Stimulated activated CD8-positive, alpha-beta memory T cell treated with anti-CD3 and anti-CD28 coated beads, Interleukin-4, amount 100 ng/mL, for 24 hours (primary cell): ENCODE measurements at places on chromosomes 6 and 20.

DNA sequence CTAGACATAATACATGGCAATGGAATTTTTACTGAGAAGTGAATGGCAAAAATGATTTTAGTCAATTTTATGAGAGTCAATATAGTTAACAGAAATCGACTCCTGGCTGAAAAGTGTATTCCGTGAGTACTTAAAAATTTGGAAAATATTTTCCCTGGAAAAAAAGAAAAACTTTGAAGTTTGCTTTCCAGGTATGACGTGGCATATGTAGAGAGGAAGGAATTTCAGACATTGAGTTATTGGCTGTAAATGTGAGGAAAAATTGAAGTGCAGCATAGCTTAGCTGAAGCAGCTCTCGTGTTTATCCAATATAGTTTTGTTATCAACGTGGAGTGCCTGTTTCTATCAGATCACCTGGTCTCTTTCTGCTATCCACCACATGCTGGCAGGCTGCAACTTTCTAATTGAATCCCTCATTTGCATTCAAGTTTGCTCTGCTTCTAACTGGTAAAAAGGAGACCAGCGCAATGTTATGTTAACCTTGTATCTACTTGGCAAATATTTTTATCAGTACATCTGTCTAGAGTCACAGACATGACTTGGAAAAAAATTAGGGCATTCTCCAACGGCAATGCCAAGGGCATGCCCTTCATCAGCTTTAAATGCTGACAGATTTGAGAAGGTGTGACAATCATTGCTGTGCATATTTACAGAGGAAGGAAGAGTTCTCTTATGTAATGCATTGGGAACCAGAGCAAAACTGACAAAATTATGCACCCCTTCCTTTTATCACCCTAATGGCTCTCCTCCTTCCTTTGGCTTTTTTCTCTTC is 1102.8 kb upstream of the FLRT3 start:
- no peak for DNase-seq

GRCh38 chr6:129606664-129607063 is 103.3 kb downstream of the ARHGAP18 start:
- DNase-seq: no peak

GRCh38 chr20:25076731-25077609 is 5.0 kb downstream of the VSX1 start:
- DNase-seq: no peak

- no peak for DNase-seq
These were observed 75.1 kb downstream of the EDN3 start for GRCh38 chr20:59375541-59375940.

GRCh38 chr6:162863821-162864220 is 136.0 kb downstream of the PACRG start:
- no peak for DNase-seq

DNA sequence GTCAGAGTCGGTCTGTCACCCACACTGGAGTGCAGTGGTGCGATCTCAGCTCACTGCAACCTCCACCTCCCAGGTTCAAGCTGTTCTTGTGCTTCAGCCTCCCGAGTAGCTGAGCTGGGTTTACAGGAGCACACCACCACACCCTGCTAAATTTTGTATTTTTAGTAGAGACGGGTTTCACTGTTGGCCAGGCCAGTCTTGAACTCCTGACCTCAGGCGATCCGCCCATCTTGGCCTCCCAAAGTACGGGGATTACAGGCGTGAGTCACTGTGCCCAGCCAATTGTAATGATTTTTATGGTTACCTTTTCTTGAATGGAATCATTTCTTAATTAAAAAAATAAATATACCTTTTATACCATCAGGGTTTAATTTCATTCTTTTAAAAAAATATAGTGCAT is 105.7 kb downstream of the MTHFD1L start:
- DNase-seq: no peak

GRCh38 chr20:58719971-58720371 is 27.4 kb downstream of the NPEPL1 start:
- DNase-seq: no peak

- DNase-seq: no peak
These were observed 20.5 kb downstream of the TGM2 start for GRCh38 chr20:38144598-38144973.

GRCh38 chr6:6148192-6148815 is 141.6 kb upstream of the NRN1 start:
- no peak for DNase-seq

GRCh38 chr20:33082546-33082945 is 3.1 kb downstream of the BPIFB4 start:
- no peak for DNase-seq

GRCh38 chr20:38085026-38085425 is 51.5 kb downstream of the RPRD1B start:
- no peak for DNase-seq

GRCh38 chr6:148064406-148065134 is 278.1 kb upstream of the SASH1 start:
- DNase-seq: no peak

- DNase-seq: no peak
These were observed 30.2 kb upstream of the IL17A start for GRCh38 chr6:52155791-52156576.

DNA sequence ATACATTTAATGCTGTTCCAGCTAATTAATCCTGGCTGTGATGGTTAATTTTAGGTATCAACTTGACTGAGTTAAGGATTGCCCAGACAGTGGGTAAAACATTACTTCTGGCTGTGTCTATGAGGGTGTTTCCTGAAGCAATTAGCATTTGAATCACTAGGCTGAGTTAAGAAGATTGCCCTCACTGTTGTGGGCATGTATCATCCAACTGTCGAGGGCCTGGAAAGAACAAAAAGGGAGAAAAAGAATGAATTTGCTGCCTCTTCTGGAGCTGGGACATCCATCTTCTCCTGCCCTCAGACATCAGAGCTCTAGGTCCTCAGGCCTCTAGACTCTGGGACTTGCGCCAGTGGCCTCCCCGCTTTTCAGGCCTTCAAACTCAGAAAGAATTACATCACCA is 34.3 kb downstream of the SDHAF4 start:
- DNase-seq: no peak

- no peak for DNase-seq
These were observed 44.9 kb downstream of the SNAP25 start for GRCh38 chr20:10263385-10264165.

DNA sequence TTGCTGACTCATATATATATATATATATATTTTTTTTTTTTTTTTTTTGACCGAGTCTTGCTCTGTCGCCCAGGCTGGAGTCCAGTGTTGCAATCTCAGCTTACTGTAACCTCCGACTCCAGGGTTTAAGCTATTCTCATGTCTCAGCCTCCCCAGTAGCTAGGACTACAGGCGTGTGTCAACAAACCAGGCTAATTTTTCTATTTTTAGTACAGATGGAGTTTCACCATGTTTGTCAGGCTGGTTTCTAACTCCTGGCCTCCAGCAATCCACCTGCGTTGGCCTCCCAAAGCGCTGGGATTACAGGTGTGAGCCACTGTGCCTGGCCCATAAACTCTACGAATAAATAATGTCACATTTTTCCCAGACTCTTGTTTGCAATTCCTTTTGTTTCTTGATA is 4.8 kb downstream of the LRP11 start:
- no peak for DNase-seq

- DNase-seq: no peak
These were observed 245.4 kb upstream of the SOX4 start for GRCh38 chr6:21348146-21348503.

GRCh38 chr6:168439794-168440450 is 1.1 kb upstream of the SMOC2 start:
- no peak for DNase-seq

DNA sequence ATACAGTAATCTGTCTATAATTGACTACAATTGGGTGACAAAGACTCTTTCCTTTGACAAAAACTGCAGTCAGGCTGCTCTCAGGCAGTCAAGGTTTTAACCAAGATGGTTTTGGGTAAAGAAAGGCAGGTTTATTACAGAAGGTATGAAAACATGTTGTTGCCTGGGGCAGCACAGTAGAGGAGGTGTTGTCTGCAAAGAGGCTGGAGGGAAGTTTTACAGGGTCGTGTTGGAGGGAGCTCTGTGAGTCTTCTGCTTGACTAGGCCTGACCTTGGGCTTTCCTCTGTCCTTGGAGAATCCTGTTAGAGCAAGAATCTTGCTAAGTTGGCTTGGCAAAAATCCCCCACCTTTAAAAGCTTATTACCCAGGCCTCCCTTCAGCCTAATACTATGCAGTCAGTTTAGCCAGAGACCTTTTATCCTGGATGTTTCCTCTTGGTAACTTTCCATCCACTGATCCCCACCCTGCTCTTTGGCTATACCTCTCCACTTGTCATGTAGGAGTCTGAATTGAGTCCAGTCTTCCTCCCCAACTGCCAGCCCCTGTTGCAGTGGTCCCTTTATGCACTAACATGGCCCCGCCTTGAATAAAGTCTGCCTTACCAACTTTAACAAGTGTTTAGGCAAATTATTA is 143.0 kb upstream of the SLC22A16 start:
- DNase-seq: no peak

GRCh38 chr20:45090481-45090880 is 10.4 kb downstream of the KCNS1 start:
- DNase-seq: no peak

DNA sequence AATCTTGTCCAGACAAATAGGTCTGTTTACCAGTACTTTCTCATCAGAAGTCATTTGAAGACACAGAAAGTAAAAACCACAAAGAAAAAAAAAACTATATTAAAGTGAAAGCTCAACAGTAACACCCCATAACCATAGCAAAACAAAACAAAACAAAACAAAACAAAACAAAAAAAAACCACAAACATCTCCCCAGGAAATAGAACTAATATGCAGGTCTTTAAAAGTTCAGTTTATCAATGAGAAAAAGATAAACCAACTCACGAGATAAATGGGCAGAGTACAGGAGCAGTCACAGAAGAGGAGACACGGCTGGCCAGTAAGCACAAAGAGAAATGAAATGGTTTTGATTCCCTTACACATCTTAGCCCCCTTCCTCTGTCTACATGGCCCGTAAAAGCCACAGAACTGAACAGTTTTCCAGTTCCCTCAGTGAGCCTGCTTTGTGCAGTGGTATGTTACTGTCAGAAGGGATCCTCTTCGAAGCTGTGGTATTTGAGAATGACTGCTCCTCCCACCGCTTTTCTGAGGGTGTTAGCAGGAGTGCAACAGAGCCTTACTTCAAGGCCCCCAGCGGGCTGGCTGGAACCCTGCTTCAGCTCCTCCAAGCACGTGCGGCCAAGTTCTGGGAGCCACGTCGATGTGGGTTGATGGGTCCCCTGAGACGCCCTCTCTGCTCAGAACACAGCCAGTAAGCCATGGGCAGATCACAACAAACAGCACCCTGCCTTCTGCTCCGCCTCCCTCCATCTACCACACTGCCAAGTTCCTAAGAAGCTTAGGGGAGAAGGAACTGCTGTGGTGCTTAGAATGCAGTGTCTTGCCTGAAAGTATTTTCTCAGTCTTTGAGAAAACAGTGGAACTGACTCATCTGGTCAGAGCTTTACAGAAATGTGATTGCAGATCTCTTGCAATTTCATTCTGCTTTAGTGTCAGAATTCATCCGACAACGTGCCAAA is 14.0 kb downstream of the UST start:
- peak; percentile 40 for DNase-seq

DNA sequence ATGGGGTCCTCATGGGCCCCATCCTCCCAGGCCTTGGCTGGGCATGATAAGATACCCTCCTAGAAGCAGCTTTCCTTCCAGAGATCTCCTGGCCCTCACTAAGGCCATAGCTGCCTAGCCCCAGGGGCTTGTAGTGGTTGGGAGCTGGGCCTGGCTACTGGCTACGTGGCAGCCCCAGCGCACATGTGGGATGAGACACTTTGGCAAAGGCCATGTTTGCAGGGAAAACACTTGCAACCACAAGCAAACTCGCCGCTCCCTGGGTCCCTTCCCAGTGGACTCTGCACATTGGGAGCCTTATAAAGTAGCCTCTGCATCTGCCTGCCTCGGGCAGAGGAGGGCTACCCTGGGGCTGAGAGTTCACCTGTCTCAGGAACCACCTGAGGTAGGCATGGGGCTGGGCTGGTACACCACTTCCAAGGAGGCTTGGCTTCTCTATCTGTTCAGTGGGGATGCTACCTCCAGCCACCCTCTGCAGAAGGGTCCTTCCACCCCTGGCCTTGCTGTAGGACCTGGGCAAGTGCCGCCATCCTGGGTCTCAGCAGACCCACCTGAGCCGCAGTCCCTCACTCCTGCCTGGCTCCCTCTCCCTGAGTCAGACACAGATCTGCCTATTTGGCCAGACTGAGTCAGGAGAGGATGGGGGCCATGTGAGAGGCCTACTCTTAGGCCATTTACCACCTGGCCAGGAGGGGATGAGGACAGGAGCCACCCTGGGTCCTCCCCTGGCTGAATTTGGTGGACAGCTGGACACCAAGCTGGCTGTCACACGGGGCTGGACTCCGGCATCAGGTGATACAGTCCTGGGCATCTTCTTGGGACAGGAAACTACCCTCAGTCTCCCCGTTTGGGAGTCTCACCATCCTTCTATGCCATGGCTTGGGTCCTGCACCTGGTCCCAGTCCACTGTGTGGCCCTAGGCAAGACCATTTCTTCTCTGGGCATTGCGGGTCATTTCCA is at the start of gene BPIFB2:
TSS of gene BPIFB2 (plus strand) at position 329 of the 960 bp plus-strand sequence. CDS start 871 bp downstream, outside the sequence.
- DNase-seq: no peak

DNA sequence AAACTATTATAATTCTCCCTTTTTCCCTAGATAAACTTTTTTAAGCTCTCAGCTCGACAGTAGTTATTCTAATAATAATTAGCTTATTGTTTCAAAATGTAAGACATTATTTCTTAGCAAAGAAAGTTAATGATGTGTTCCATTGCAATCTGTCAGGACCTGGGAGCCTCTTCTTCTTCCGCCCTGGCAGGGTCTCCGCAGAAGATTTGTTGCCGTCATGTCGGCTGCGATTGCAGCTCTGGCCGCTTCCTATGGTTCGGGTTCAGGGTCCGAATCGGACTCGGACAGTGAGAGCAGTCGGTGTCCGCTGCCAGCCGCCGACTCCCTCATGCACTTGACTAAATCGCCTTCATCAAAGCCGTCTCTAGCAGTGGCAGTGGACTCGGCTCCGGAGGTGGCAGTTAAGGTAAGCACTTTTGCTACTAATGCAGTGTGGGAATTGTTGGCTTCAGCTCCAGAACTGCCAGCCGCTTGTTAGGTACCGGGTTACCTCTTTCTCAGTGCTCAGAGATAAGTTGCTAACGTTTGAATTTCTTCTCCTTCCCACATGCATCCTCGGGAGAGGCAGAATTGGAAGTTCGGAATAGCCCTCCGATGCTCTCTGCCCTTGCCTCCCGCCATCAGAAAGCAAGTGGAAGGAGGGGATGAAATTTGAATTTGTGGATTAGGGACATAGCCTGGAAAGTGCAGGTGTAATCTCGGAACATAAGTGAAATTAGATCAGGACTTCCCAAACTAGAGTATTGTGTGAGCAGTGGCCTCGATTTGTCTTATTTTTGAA is at the start of gene CDC40:
TSS of gene CDC40 (plus strand) at position 200 of the 781 bp plus-strand sequence. CDS start at position 218, 18 bp downstream.
- peak; percentile 25 for DNase-seq
